ENCODE measurements at places on chromosomes 4 and X.

DNA sequence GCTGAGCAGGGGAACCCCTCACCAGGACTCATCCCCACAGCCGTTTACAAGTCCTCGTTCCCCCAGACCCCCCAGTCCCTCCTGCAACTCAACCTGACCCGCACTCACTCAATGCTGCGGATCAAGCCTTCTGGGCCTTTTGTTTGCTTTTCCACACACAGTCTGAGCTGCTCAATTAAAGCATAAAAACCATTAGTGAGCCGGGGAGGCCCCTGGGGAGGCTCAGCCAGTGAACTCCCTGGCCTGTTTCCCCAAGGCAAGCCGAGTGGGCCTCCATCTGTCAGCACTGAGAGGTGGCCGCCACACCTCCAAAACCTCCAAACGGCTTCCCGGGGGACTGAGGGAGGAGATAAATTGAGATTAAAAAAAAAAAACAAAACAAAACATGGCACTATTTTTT, 158.5 kb downstream of the SHOX start:
- H3K4me1 ChIP-seq, result no peaks in the 10 kb centered on the region
- no peak overlapping the region for H3K27ac ChIP-seq
- no peak overlapping the region for H3K4me3 ChIP-seq
- H3K36me3 ChIP-seq, result no peaks in the 10 kb centered on the region
- DNase-seq, result no peak

DNA sequence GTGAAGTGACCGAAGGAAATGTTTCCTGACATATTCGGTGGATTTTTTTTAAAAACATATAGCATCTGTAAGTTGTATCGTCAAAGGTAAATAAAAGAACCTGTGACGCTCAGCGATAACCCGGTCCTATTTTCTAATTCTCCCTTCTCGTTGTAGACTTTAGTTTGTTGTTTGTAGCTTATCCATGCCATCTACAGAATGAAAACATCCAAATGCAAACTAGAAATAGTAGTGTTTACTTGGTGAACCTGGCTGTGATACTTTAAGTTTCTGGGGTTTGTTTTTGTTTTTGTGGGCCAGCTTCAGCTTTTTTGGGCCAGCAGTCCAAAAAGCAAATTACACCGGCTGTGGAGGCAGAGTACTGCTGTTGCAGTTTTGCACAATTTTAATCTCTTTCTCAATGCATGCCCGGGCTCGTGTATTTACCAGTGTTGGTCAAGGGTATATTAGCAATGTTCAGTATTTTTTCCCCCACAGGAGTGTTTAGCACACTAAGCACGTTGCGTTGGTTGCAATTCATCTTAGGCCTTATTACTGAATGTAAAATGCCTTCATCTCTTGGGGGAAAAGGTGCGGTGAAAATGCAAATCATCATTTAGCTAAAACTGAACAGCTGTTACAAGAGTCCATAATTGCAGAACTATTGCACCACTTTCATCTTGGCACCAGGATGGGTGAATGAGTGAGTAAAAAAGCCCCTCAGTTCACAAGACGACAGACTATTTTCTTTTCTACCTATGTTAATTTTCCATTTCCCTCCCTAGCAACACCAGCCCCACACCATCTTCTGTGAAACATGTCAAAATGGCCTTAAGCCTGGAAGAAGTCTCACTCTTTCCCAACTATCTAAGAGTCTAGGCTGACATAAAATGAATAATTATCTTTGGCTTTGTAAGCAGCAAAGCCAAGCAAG, 1.7 kb upstream of the CNOT6L start:
- peaks cover 19% of the 10 kb centered on the region for H3K4me1 ChIP-seq
- no peaks in the 10 kb centered on the region for H3K36me3 ChIP-seq
- H3K27me3 ChIP-seq, result no peaks in the 10 kb centered on the region
- peak overlapping the region; percentile 91 for H3K27ac ChIP-seq
- peak overlapping the region; percentile 82 for H3K4me3 ChIP-seq
- no peak for DNase-seq

GRCh38 chr4:184344435-184344834, 126.8 kb upstream of the ENPP6 start:
- H3K4me3 ChIP-seq, result no peak overlapping the region
- peaks cover 28% of the 10 kb centered on the region for H3K4me1 ChIP-seq
- H3K27ac ChIP-seq, result no peak overlapping the region
- no peaks in the 10 kb centered on the region for H3K27me3 ChIP-seq
- no peaks in the 10 kb centered on the region for H3K36me3 ChIP-seq

- no peak overlapping the region for H3K4me3 ChIP-seq
- H3K4me1 ChIP-seq, result no peaks in the 10 kb centered on the region
- no peaks in the 10 kb centered on the region for H3K27me3 ChIP-seq
- no peak overlapping the region for H3K27ac ChIP-seq
- no peak for DNase-seq
Observed at GRCh38 chr4:149521611-149522425, 293.8 kb downstream of the IQCM start.

GRCh38 chr4:74920704-74921103, 12.2 kb upstream of the PARM1 start:
- no peaks in the 10 kb centered on the region for H3K4me1 ChIP-seq
- no peak for DNase-seq
- H3K27me3 ChIP-seq, result no peaks in the 10 kb centered on the region
- no peaks in the 10 kb centered on the region for H3K36me3 ChIP-seq
- no peak overlapping the region for H3K27ac ChIP-seq

DNA sequence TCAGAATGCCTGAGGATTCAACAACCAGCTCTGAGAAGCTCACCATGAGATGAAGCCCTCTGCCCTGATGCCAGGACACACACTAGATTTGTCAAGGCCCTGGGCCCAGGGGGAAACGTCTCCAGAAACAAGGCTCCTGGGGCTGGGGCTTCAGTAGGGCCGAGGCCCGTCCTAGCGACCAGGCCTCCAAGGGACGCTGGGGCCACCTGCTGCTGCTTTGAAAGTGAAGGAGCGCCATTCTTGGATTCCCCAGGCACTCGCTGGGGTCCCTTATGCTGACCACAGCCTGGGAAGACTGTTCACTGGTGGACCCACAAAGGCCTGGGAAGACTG, 23.9 kb downstream of the PDE6B start:
- H3K36me3 ChIP-seq, result no peaks in the 10 kb centered on the region
- peaks cover 18% of the 10 kb centered on the region for H3K27me3 ChIP-seq
- no peaks in the 10 kb centered on the region for H3K4me1 ChIP-seq
- no peak for DNase-seq
- no peak overlapping the region for H3K4me3 ChIP-seq

DNA sequence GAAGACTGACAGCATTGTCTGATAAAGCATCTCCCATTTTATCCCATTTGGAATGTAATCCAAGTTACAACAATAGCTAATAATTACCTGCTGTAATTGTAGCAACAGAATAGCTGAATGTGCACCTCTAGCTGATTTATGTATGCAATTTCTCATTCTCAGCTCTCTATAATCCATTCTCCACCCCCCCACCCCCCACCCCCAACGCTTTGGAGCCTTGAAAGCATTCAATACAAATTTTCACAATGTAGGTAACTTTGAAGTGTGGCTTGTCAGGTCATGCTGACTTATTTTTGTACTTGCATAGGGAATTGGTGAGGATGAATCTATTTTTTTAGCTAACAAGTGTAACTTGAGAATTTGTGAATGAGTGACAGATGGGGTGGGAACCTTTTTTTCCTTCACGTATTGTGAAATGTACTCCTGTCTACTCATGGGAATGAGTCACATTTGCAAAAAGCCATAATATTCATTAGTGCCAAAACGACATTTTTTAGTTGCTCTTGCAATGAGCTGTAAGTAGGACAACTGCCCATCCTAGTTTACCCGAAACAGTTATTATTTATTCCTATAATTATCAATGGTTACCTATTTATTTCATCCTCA, 159.3 kb downstream of the PALLD start:
- no peak for DNase-seq
- peak overlapping the region; percentile 49 for H3K27ac ChIP-seq
- no peaks in the 10 kb centered on the region for H3K36me3 ChIP-seq

DNA sequence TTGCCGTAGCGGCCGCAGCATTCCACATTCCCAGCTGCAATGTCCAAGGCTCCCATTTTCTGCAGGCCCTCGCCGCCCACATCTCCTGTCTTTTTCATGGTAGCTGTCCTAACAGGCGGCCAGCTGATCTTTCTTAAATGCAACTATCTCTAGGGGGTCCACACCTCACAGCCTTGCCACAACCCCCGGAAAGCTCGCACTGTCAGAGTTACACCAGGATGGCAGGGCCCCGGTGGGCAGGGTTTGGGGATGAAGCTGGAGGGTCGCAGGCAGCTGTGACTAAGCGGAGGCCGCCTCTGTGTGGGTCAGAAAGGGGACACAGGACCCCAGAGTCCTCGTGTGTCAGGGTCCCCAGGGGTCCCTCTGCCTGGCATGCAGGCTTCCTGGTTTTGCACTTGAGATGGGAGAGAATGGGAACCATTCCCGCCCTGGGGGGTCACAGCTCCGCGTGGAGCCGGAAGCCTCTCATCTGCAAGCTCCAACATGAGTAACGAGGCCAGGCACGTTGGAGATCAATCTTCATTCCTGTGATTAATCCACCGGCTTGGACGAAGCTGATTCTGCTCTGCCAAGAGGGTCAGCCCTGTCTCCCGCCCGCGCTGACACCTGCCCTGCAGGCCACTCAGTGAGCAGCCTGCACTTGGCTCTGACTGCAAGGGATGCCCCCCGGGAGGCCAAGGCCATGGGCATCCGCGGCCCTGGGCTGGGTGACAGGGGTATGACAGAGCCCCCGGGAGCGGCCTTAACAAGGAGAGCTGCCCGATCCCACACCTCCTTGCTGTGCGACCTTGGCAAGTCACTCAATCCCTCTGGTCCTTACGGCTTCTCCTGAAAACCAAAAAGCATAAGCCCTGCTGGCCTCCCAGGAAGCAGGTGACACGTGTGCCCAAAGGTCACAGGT, 97.9 kb downstream of the ADRA2C start:
- no peak overlapping the region for H3K27ac ChIP-seq
- H3K4me1 ChIP-seq, result no peaks in the 10 kb centered on the region
- no peak overlapping the region for H3K4me3 ChIP-seq
- no peak for DNase-seq
- peaks cover 6% of the 10 kb centered on the region for H3K27me3 ChIP-seq

DNA sequence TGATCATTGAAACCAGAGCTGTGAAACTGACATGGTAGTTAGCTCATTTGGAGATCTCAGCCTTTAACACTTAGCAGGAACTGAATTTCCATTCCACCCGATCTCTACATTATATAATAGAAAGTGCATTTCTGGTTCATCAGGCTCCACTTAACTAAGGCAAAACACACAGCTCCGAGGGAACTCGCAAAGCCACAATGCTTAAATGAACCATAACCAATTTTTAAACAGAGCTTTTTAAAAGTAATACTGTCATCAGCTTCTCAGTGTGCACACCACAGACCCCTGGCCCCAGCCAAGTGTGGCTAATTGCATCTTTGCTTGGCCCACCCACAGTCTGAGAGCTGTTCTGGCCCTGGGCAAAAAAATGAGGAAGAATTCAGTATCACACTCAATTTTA, 66.1 kb downstream of the DCHS2 start:
- no peak overlapping the region for H3K27ac ChIP-seq
- no peaks in the 10 kb centered on the region for H3K4me1 ChIP-seq
- H3K4me3 ChIP-seq, result no peak overlapping the region
- H3K27me3 ChIP-seq, result peaks cover 7% of the 10 kb centered on the region

- no peak overlapping the region for H3K27ac ChIP-seq
- no peaks in the 10 kb centered on the region for H3K36me3 ChIP-seq
- H3K4me1 ChIP-seq, result no peaks in the 10 kb centered on the region
Observed at GRCh38 chr4:137378821-137379220, 153.5 kb downstream of the PCDH18 start.

- no peaks in the 10 kb centered on the region for H3K36me3 ChIP-seq
- no peaks in the 10 kb centered on the region for H3K4me1 ChIP-seq
- no peaks in the 10 kb centered on the region for H3K27me3 ChIP-seq
- no peak overlapping the region for H3K4me3 ChIP-seq
Observed at GRCh38 chr4:161714931-161715330, 448.9 kb downstream of the FSTL5 start.

DNA sequence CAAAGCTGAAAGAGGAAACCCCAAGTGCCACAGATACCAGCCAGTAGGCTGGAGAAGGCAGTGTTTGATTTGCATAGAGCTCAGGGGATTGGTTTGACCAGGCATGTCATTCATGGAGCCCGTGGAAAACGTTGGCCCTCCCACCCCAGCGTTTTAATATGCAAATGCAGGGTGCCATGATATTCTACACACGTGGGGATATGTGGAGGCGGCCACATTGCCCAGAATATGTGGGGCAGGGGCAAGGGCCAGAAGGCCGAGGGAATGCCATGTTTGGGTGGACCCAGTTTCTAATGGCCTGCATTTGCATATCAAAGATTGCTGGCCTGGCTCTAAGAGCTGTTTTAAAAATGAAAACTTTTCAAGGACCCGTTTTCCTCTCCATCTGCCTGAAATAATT, 71.1 kb downstream of the MAP9 start:
- no peak overlapping the region for H3K4me3 ChIP-seq
- H3K27me3 ChIP-seq, result no peaks in the 10 kb centered on the region
- DNase-seq, result no peak
- H3K36me3 ChIP-seq, result no peaks in the 10 kb centered on the region
- H3K4me1 ChIP-seq, result no peaks in the 10 kb centered on the region

DNA sequence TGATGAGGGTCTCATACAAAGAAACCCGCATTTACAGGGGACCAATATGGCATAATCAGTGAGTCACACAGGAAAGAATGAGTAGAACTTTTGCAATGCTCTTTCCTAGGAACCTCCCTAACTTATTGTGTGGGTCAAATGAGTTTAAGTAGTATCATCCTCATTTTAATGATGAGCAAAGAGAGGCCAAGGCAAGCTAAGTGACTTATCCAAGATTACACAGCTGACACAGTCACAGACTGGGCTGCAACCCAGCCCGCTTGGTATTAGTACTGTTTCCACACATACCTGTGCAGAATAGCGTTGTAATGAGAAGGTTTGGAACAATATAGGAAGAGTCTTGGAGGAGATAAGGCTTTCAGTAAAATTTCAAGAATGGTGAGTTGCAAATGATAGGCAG, 91.0 kb upstream of the PPP1R2C start:
- H3K4me1 ChIP-seq, result no peaks in the 10 kb centered on the region
- no peak overlapping the region for H3K27ac ChIP-seq
- H3K27me3 ChIP-seq, result no peaks in the 10 kb centered on the region
- no peaks in the 10 kb centered on the region for H3K36me3 ChIP-seq
- DNase-seq, result no peak

- no peaks in the 10 kb centered on the region for H3K27me3 ChIP-seq
- no peaks in the 10 kb centered on the region for H3K4me1 ChIP-seq
- no peak overlapping the region for H3K4me3 ChIP-seq
- no peak overlapping the region for H3K27ac ChIP-seq
- no peak for DNase-seq
- no peaks in the 10 kb centered on the region for H3K36me3 ChIP-seq
Observed at GRCh38 chrX:106783716-106784115, 18.8 kb upstream of the TBC1D8B start.

DNA sequence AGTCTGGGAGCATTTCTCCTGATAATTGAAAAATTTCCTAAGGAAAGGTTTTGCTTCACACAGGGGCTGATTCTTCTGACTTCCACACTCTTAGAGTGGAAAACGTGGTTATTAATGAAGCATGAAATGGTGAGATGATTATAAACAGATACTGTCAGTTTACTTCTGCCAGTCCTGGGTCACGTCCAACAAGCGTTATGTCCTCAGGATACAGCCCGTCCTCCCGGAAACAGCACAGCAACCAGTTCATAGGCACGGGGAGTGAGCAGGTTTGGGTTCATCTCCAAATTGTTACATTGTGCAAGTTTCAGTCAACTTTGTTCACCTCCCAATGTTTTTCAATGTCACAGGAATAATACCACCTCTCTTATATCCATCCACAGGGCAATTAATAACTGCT, 98.8 kb downstream of the NPNT start:
- DNase-seq, result no peak
- peaks cover 6% of the 10 kb centered on the region for H3K4me1 ChIP-seq
- no peaks in the 10 kb centered on the region for H3K36me3 ChIP-seq
- no peak overlapping the region for H3K4me3 ChIP-seq
- no peaks in the 10 kb centered on the region for H3K27me3 ChIP-seq
- no peak overlapping the region for H3K27ac ChIP-seq
